Fibroblast of skin of abdomen (primary cell): ENCODE measurements at places on chromosomes 13 and 19.

- DNase-seq, result no peak
These were observed 20.5 kb downstream of the CEACAM4 start for GRCh38 chr19:41606215-41606837.

DNA sequence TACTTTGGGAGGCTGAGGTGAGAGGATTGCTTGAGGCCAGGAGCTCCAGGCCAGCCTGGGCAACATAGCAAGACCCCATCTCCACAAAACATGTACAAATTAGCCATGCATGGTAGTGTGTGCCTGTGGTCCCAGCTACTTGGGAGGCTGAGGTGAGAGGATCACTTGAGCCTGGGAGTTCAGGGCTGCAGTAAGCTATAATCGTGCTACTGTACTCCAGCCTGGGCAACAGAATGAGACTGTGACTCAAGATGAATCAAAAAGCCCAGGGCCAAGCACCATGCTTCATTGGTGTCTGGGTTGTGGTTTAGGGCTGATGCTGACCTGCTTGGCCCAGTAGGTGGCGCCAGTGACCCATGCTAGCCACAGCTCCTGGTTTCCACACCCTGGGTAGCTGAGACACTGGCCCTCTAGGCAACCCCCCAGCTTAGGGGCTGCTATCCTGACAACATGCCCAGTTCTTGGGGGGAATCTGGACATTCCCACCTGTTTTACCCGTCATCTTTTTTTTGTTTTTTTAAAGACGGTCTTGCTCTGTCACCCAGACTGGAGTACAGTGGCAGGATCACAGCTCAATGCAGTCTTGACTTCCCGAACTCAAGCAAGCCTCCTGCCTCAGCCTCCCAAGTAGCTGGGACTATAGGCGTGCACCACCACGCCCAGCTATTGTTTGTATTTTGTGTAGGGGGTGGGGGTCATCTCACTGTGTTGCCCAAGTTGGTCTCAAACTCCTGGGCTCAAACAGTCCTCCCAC lies 5.5 kb downstream of the CCDC124 start:
- DNase-seq, result peak; percentile 79

GRCh38 chr13:107374038-107374437 lies 806.1 kb upstream of the ARGLU1 start:
- no peak for DNase-seq

DNA sequence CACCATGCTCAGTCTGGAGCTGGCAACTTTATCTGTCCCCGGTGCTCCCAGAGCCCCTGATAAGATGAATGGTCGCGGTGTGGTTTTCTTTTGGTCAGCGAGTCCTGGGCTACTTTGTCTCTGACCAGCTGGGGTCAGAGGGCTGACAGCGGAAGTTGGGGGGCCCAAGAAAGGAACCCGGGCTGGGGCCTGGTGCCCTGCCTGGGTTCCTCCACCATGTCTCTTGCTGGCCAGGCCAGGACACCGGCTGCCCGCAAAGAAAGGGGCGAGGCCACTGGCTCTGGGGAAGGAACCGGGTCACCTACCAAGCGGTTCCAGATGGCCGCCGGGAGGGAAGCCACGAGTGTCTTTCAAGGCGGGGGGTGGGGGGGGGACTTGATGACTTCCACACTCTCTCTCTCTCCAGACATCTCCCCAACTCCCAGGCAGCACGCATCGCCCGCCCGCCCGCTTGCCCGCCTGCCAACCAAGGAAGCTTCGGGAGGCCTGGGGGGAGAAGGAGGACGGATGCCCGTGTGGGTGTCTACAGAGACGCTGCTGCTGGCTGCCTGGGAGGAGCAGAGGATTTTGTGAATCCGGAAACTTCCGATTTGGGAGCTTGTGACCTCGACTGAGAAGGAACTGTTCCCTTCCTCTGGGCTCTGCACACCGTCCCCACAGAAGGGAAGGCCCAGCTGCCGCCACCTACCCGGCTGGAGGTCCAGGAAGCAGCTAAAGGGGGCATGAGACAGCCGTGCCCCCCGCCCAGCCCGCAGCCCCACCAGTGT lies 1.1 kb downstream of the PIP5K1C start:
- DNase-seq, result peak; percentile 25

DNA sequence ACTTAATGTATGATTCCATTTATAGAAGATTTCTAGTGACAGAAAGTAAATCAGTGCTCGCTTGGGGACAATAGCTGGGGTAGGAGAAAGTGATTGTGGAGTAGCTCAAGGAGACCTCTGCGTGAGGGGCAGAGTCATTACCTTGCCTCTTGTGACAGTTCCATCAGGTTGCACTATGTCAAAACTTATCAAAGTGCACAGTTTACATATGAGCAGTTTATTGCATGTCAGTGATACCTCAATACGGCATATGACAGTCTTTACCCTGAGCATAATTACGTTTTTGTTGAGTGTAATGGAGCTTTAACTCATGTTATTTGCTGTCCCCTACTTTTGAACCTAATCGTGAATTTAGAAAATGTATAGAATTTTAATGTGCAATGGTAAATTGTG lies 15.0 kb downstream of the ARHGEF7 start:
- DNase-seq, result no peak

DNA sequence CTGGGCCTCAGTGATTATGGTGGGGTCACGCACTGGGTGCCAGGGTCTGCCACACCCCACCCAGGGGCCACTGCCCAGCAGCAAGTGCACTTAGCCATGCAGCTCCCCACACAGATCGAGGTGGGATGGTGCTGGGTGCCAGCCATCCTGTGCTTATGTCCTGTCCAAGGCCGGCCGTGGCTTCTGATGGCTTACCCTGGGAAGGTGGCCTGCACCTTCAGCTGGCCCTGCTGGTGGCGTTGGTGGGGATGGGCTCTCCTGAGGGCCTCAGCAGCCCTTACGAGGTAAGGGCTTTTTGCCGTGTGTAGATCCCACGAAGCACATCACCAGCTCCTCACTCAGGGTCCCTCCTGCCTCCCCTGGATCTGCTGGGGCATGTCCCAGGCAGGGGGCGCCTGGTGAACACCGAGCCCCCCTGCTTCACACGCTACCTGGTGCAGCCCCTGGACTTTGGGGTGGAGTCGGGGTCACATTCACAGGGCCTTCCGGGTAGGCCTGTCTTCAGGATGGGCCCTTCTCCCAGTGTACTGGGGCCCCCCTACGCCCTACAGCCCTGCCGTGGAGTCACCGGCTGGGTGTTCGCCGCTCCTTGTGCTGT lies 46.6 kb downstream of the CRTC1 start:
- no peak for DNase-seq

- DNase-seq, result no peak
These were observed 44.3 kb downstream of the CELF5 start for GRCh38 chr19:3268763-3269162.

- no peak for DNase-seq
These were observed 1.0 kb upstream of the CKM start for GRCh38 chr19:45323671-45324081.

GRCh38 chr13:46087481-46087880 lies 17.4 kb downstream of the CPB2 start:
- no peak for DNase-seq

DNA sequence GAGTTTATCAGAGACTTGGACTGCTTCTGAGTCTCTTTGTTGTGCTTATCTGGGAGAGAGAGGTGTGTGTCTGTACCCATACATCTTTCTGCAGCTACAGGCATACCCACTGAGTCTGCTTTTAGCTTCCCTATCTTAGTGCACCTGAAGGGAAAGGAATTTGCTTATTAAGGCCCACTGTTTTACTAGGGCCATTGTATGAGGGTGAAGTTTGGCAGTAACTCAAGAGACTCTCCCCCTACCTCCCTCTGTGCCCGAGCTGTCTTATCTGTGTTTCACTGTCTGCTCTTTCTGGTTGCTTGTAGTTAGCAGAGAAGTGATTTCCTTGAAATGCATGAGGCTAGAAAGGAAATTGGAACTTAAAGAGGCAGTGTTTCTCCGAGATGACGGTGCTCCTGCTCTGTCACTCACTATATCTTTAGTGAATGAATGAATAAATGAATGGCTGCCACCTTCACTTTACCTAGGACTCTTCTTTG lies 678 bp upstream of the CD33 start:
- DNase-seq, result no peak

DNA sequence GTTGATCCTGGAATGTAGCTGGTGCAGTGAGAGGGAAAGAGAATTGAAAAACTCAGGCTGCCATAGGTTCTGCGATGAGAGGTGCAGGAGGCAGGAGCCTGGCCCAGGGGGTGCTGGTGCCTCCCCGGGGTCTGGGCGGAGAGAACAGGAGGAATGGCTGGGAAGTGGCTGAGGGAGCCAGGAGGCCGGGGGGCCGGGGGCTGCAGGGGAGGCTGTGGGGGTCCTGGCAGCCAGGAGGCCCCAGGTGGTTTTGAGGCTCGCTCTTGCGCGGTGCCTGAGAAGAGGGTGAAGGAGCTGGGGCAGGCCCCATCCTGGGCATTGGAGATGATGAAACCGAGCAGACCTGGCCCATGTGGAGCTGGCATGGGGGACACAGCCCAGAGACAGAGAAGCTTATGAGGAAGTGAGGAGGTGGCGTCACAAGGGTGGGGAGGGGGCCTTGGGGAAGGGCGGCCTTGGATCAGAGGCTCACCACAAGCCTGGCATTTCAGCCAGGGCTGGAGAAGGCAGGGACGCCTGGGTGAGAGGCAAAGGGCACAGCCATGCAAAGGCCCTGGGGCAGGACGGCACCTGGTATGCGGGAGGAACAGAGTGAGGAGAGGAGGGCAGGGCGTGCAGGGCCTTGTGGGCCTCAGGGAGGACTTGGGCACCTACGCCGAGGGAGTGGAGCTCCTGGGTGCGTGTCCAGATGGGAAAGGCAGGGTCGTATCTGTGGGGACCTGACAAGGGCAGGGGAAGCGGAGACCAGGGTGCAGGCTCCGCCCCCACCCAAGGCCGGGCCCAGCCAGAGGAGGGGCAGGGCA lies 1.3 kb upstream of the TEKTIP1 start:
- no peak for DNase-seq

DNA sequence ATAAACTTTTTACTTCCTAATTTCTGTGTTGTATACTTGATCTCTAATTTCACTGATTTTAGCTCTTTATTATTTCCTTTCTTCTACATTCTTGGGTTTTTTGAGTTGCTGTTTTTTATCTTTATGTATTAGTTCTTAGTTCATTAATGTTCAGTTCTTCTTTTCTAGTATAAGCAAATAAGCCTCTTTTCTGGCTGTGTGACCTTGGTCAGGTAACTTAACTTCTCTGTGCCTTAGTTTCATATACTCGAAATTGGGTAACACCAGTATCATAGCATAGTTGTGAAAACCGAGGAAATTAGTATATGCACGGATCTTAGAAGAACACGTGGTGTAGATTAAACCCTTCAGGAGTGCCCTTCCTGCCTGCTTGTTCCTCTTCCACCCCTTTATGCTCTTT lies 130.2 kb upstream of the C1QTNF9B start:
- no peak for DNase-seq

GRCh38 chr19:45477713-45478453 lies 10.1 kb downstream of the FOSB start:
- DNase-seq, result no peak

- DNase-seq, result no peak
These were observed 11.3 kb upstream of the CRYL1 start for GRCh38 chr13:20536992-20537391.

GRCh38 chr19:31591258-31591657 lies 242.0 kb upstream of the TSHZ3 start:
- no peak for DNase-seq

DNA sequence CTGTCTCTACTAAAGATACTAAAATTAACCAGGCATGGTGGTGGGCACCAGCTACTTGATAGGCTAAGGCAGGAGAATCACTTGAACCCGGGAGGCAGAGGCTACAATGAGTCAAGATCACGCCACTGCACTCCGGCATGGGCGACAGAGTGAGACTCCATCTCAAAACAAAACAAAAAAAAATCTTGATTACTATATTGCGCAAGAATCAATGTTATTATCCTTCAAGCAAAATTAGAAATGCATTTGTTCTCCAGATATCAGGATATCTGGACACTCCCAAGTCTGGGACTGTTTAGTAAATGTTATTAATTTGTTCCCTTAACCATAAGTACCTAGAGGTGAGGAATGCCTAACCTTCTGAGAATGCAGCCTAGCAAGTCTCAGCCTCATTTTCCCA lies 992.2 kb upstream of the PCDH20 start:
- DNase-seq, result no peak

- no peak for DNase-seq
These were observed 207.3 kb downstream of the DLEU7 start for GRCh38 chr13:50636007-50636704.

GRCh38 chr19:43148233-43148632 lies 38.1 kb downstream of the PSG5 start:
- peak; percentile 31 for DNase-seq

- no peak for DNase-seq
These were observed 980 bp downstream of the BCKDHA start for GRCh38 chr19:41398598-41398997.

DNA sequence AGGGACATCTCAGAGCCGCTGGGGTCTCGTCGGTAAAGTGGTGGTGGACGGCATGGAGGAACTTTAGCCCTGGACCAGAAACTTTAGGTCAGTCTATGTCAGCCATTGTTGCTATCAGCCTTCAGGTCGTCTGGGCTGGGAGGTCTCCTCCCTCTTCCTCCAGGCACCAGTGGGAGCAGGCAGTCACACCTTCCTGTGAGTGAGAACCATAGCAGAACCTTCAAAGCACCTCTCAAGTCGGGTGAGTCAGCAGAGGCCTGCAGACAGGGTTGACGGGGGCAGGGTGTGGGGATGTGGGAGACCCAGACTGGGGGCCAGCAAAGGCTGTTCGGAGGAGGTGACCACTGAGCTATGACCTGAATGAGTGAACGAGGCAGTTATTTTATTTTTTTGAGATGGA lies 15.4 kb upstream of the SBNO2 start:
- DNase-seq, result no peak

- peak; percentile 73 for DNase-seq
These were observed 299.0 kb downstream of the ITGBL1 start for GRCh38 chr13:101751488-101751887.

DNA sequence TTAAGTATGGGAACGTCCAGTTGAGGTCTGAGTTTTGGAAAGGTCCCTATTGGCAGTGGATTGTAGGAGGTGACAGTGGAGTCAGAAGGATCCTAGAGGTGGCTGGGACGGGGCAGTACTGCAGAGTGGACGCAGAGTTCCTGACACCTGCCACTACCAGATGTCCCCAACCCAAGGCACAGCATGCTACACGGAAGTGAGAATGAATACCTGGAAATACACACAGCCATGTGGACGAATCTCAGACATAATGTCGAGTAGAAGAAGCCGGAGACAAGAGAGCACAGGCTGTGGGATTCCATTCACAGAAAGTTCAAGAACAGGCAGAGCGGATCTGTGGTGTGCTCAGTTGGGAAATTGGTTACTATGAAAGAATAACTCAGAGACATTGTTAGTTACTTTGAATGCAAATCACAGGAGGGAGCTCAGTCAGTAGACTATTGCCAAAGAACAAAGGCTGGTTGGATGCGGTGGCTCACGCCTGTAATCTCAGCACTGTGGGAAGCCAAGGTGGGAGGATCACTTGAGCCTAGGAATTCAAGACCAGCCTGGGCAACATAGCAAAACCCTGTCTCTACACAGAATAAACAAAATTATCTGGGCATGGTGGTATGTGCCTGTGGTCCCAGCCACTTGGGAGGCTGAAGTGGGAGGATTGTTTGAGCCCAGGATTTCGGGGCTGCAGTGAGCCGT lies 37.4 kb downstream of the RYR1 start:
- DNase-seq, result no peak

- DNase-seq, result no peak
These were observed 518.6 kb downstream of the SLITRK5 start for GRCh38 chr13:88189728-88190127.
